ENCODE measurements at places on chromosomes 7 and 10.

GRCh38 chr10:24351961-24352360 lies 143.0 kb downstream of the KIAA1217 start:
- no peak for DNase-seq

- no peak for DNase-seq
Measured at GRCh38 chr7:44711528-44711927, 37.1 kb upstream of the ZMIZ2 start.

GRCh38 chr10:73641328-73642060 lies at the start of gene MYOZ1:
Gene MYOZ1, minus strand, starts transcription at chr10:73641474. Its CDS starts 1,457 bp downstream, at chr10:73640017.
- no peak for DNase-seq

DNA sequence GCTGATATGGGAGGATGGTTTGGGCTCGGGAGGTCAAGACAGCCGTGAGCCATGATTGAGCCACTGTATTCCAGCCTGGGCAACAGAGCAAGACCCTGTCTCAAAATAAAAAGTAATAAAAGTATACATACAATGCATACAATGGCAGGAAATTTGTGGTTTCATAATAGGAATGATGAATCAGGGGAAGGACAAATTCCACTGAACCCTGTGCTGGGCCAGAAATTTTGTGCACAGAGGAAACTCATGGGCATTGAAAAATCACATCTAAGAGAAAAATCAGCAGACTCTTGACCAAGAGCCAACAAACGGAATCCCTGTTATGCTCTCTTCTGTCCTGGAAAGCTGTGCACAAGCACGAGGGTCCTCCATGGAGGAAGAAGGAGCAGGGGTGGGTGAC lies 35.1 kb downstream of the SEM1 start:
- DNase-seq: no peak

All from D721Med (cell line).